ENCODE measurements at places on chromosomes 13 and 19.
A peak's percentile ranks its signal among the peaks of the same experiment; 100 is the strongest.

DNA sequence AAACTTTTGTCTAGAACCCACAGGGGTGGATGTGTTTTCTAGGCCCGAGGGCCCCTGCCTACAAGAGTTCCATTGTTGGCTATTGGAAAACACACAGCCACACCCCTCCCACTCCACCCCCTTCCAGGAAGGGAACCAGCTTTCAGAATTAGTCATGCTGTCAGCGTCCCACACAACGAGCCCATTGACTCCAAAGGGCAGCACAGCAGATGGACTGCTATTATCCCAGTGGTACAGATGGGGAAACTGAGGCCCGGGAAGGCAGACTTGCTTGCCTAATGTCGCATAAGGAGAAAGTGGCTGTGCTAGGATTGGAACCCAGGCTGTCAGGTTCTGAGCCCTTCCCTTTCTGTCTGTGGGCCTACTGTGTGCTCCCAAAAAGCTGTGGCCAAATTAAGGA lies 8.1 kb upstream of the FXYD3 start:
- DNase-seq: no peak

DNA sequence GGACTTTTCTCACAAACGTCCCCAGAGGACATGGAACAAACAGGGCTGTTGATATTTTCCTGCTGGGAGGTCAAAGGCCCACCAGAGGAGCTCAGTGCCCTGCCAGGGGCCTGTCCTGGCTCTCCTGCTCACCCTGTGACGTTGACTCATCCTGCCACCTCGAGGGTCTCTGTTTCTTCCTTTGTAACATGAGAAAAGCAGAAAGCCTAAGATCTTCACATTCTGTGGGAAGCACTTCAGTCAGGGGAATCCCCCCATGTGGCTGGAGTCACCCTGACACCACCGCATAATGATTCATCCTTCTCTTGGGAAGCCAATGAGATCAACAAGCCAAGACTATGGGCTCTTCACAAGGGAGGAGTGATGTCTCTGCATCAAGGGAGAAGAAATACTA lies 147.9 kb downstream of the KATNAL1 start:
- DNase-seq: no peak

- no peak for DNase-seq
Measured at GRCh38 chr13:22744688-22745452, 435.9 kb upstream of the SGCG start.

DNA sequence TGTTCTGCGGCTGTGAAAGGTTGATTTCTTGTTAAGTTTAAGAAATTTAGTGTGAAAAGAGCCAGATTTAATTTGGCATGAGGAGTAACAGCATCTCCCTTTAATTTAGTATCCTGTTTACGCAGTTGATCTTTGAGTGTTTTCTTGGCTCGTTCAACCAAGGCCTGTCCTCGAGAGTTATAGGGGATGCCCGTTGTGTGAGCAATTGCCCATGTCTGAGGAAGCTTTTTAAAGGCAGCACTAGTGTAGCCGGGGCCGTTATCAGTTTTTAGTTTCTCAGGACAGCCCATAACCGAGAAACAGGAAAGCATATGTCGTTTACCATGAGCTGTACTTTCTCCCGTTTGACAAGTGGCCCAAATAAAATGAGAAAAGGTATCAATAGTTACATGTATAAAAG lies 47.5 kb upstream of the ZNF43 start:
- DNase-seq: no peak

- DNase-seq: no peak
Measured at GRCh38 chr19:15114153-15114540, 6.9 kb downstream of the SYDE1 start.

DNA sequence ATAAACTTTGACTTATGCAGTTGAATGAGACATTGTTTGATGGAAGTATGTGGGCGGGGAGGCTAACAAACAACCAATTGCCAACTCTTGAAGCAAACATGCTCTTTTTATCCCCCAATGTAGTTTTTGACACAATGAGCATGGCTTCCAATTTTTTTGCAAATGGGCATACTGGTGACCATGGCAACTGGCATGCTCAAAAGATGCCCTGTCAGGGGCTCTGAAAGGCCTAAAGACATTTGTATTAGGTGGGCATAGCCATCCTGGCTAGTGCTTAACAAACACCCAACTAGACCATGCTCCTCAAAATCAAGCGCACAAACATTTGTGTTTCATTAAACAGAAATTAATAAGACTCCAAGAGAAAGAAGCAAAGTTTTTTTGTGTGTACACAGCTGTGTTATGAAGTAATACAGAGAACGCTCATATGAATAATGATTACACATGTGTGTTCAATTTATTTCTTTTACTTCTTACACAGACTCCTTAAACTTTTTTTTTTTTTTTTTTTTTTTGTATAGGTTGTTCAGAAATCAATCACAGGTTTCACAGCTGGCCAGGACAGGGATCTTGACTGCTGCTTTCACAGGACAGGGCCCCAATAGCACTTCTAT lies 95.6 kb downstream of the DLEU7 start:
- no peak for DNase-seq

DNA sequence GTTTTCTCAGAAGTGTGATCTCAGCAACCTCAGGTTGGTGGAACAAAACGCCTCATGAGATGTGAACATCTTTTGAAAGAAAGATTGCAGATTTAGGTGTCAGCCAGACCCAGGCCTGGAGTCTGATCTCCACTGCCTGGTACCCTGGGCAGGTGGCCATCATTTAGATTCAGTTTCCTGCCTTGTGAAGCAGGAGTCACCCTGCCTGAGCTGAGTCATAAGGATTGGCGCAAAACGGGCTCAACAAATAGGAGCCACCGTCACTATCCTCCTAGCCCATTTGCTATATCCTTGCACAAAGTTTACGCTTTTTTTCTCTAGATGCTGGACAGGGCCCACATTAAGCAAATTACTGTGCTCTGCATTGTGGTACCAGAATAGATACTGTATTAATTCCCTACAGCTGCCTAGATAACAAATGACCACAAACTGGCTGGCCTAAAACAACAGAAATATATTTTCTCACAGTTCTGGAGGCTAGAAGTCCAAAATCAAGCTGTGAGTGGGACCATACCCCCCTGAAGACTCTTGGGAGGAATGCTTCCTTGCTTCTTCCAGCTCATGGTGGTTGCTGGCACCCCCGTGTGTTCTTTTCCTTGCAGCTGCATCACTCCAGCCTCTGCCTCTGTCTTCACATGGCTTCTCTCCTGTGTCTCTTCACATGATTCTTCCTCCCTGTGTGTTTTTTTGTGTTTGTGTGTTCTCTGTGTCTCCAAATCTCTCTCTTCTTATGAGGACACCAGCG lies 38.2 kb downstream of the TNFSF11 start:
- no peak for DNase-seq

DNA sequence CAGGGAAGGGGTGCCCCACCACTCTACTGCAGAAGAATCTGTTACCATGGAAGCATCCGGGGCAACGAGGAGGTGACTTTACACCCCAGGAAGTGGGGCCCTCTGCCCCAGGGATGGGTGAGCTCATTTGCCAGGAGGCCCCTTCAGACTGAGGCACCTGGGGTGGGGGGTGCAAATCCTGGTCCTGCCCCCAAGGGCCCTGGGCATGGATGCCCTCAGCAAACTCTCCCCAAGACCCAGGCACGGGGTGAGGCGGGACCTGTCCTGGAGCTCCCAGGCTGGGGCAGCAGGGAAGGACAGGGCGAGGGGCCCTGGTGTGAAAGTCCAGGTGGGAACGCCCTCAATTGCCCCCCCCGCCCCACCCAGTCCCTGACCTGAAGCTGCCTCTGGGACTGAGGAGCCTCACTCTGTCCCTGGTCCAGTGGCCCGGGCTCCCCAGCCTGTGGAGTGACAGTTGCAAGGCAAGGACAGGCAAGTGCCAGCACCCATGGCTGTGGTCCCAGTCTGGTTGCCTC lies 52.5 kb downstream of the C1QTNF9 start:
- DNase-seq: no peak

- DNase-seq: no peak
Measured at GRCh38 chr13:33015241-33015668, 968 bp upstream of the KL start.

DNA sequence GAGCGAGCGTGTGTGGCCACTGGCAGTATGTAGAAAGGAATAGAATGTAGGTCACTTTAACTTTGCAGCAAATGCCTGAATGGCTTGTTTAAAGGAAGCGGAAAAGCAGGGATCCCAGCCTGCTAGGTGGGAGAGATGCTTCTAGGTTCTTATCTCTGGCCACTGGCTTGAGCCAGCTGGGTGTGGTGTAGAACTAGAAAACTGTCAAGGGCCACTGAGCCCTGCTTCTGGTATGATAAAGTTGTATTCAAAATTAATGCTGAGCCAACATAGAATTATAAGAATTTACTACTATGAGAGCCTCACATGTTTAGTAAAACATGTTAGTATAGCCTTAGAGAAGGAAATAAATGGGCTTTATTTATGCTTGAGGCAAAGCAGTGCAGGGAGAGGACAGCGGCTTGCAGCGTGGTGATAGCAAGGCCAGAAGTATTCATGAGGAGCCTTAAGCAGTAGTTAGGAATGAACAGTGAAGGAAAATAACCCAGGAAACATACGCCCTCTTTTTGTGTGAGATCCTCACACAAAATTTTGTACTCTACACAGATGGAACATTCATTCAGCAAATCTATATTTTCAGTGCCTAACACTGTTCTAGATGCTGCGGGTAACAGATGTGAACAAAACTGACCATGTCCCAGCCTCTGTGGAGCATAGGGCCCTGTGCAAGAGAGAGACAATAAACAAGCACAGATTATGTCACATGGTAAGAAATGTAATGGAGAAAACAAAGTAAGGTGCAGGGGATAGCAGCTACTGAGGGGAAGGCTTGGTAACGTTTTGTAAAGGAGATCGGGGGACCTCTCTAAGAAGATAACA lies 863.2 kb downstream of the DIAPH3 start:
- DNase-seq: no peak

DNA sequence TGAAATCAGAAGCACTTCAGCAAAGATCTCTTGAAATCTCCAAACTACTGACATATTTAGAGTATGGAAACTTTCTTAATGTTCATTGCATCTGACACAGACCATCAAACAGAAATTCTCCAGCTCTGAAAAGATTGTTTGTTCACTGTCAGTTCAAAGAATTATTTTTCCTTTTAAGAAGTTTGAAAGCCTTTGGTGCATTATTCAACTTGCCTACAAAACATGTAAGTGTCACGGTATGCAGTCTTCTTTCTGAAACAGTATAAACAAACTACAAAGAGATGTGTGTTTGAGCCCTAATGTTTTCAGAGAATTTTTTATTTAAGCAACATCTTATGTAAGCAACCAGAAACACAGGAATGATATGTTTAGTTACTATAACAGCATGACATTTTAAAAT lies 125.4 kb downstream of the FGF14 start:
- no peak for DNase-seq

DNA sequence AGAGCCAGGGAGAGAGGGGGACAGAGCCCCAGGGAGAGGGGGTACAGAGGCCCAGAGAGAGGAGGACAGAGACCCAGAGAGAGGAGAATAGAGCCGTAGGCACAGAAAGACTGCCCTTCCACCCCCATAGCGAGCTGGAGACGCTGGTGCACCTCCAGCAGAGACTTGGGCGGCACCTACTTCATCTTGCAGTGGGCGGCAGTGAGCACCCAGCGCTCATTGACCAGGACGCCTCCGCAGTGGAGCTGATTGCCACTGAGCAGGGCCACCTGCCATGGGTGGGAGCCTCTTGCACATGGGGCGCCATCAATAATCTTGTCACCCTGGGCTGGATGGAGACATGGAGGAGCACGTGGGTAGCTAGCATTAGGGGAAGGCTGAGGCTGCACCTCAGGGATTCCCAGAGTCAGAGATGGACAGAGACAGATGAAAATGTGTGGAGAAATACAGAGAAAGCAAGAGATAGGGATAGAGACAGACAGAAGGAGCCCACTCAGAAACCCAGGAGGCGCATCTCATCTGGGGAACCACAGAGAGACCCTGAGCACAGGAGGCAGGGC lies 2.0 kb downstream of the KLK7 start:
- DNase-seq: no peak

GRCh38 chr13:105097521-105097920 lies 1437.9 kb downstream of the EFNB2 start:
- DNase-seq: no peak

- no peak for DNase-seq
Measured at GRCh38 chr13:67416047-67416925, 186.2 kb upstream of the PCDH9 start.

GRCh38 chr13:20118268-20119140 lies 42.3 kb downstream of the GJA3 start:
- DNase-seq: peak; percentile 5

DNA sequence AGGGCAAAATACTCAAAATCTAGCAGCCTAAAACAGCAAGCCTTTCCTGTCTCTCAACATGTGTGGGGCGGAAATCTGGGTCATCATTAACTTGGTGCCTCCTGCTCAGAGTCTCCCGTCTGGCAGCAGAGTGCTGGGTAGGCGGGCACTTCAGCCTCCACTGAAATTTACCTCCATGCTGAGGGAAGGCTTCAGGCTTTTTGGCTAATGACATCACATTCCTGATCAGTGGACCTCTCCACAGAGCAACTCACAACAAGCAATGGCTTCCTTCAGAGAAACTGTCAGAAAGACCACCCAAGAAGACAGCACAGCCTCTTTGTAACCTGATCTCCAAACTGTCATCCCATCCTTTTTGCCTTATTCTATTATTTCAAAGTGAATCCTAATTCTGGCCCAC lies 1109.0 kb downstream of the UQCRFS1 start:
- no peak for DNase-seq

DNA sequence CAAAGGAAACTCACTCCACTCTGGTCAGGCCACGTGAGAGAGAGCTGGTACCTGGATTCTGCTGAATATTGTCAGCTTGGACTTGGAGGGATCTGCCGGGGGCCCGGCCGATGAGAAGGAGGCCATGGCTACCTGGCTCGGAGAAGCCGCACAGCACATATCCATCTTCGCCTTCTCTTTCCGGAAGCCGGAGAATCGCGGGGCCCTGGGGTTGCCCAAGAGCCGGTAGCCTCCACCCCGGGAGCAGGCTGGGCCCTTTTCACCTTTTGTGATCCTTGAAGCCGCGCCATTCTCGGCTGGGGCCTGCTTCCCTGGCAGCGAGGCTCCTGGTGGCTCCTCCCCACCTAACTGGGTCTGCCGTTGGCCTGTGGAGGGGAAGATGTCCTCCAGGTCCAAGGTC lies 28.9 kb downstream of the ZNF541 start:
- no peak for DNase-seq

DNA sequence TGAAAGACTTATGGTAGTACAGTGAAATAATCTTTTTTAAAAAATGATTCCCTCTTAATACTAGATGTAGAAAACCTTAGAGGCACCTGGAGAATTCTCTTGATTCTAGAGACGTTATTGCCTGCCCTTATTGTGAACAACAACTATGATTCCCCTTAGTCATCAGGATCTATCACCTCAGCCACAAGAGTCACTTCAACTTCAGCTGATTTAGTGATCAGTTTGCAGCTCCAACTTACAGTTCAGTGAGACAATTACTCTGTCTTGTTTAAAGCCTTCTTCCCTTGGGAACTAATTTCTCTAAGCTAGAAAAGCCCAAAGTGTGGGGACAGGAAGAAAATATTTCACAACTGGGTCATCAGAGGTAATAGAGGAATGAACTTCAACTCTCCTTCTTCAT lies 254.3 kb upstream of the SLITRK1 start:
- no peak for DNase-seq

DNA sequence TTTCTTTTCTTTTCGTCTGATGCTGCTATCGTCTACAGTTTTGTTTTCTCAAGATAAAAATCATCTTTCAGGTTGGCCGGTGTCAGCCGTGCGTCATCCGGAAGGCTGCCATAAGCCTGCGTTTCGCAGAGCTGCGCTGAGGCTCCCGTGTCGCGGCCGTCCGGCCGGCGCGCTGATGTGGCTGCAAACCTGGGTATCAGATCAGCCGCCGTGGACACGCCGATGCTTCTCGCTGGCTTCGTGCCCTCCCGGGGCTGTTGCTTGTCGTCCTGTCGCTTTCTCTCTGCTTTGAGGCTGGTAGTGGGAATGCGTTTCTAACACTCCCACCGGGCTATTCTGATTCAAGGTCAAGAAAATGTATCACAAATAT lies 45.9 kb upstream of the TFDP1 start:
- no peak for DNase-seq

All from activated CD4-positive, alpha-beta T cell treated with anti-CD3 and anti-CD28 coated beads, Interleukin-2, amount 50 U/mL, for 24 hours (primary cell).